Esophagus squamous epithelium (tissue), 5 donors: ENCODE measurements at places on chromosomes 16 and 17.

DNA sequence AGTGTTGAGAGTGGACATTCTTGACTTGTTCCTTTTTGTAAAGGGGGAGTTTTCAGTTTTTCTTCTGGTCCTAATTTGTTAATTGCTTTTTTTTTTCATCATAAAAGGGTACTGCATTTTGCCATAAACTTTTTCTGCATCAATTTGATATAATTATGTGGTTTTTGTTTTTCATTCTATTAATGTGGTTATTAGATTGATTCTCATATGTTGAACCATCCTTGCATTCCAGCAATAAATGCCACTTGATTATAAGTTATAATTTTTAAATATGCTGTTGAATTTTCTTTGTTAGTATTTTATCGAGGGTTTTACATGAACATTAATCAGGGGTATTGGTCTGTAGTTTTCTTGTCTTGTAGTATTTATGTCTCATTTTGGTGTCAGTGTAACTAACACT lies 87.2 kb upstream of the SMIM36 start:
- no peak for DNase-seq

DNA sequence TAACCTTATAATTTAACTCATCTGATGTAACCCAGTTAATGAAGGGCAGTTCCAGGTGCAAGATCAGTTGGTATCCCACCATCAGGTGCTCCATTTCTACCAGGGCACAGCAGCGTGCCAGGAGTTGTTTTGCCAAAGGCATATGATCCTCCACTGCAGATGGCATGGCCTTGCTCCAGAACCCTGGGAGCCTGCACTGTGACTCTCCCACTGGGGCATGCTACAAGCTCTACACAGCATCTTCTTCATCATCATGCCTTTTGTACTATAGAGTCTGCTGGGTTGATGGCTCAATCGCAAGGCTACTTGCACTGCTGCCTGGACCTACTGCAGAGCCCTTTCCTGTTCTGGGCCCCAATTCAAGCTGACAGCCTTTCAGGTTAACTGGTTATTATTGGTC lies 11.3 kb upstream of the MAPT start:
- DNase-seq = no peak

DNA sequence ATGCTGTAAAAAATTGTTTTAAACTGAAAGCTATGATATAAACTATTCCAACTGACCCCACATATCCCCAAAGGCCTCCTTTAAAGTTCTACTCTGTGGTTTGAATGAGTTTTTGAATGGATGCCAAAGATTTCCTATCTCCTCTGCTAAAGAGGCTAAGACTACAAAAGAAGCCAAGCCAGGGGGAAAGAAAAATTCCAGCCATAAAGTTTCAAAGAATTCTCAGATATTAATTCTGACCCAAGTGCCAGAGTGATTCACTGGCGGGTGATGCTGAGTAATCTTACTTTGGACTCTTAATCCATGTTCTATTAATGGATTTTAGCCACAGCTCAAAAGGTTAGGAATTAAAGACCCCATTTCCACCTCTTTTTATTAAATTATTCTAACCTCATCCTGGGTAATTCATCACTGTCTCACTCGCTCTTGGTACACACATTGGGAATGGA lies 60.7 kb downstream of the HS3ST3A1 start:
- no peak for DNase-seq

DNA sequence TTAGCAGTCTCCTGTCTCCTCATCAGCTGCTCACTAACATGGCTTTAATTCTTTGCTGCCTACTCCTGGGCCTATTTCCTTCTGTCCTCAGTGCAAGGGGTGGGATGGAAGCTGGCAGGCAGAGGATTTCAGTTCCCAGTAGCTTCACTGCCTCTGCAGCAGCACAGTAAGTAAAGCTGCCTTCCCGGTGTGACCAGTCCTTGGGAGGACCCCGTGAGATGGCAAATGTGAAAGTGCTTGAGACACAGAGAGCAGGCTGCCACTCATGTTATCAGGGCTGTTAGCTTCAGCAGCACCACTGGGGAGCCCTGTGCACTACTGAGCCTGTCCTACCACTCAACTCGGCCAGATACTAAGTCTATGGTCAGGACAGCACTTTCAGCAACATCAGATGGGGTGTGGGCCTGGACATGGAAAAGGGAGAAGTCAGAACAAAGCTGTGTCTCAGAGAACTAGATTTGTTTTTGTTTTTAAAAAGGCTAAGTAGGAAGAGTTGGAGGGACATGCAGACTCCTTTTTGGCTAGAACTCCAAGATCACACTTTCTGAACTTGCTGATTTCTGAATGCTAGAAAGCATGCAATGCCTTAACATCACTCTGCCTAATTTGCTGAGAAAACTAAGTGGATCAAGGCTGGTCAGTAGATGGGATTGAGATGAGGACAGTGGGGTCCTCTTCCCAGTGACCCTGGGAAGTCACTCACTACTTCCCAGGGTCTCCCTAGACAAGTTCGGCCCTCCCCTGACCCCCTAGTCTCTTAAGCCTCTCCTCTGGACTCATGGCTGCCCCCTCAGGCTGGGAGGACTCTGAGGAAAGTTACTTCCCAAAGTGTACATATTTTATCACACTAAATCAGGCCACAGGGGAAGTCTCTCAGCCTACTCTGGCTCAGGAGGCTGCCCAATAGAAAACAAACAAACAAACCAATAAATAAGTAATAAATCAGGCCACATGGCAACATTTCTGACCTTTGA lies 1.1 kb downstream of the ACSF2 start:
- no peak for DNase-seq

DNA sequence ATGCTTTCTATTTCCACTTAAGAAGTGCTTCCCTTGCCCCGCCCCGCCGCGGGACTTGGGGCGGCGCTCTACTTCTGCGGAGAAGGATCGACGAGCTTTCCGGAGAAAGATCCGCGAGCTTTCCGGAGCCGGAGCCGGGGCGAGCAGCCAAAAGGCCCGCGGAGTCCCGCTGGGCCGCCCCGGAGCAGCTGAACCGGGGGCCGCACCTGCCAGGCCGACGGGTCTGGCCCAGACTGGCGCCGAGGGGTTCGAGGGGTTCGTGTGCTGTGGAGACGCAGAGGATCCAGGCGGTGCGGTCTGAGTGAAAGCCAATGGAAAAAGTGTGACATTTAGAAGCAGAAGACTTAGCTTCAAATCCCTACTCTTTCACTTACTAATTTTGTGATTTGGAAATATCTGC lies 50.8 kb downstream of the TBC1D26 start:
- no peak for DNase-seq

GRCh38 chr16:52212841-52213240 lies 334.1 kb downstream of the TOX3 start:
- DNase-seq = no peak

DNA sequence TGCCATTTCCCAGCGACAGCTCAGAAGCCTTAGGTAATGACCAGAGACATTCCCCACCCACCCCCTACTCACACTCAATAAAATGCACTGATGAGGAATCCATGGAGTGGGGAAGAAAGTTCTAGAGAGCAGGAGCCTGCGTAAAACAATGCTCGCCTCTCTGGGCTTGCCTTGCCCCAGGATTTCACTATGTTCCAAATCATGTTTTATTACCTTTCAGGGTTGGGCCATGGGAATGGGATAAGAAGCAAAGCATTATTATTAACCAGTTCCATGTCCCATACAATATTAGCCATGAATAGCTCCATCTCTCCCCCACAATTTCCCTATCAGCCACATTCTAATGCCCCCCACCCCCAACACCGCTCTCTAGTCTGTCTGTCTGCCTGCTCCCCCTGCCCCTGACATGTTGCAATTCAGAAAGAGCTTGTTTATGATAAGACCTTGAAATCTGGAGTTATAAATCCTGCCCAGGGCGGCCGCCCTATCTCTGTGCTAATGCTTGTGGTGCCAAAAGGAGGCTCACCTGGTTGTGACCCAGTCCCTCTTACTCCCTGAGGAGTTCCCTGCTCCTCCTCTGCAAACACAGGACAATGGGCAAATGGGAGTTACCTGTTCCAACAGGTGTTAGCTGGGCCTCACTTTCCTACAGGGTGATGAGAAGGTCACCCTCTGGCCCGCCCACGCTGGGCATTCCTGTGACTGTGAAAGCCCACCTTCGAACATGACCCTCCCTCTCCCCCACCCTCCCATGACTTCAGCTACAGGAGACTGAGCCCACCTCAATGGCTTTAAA lies 28.0 kb upstream of the DDX52 start:
- DNase-seq = no peak
